CD4-positive, alpha-beta T cell treated with Interleukin-12 subunit alpha and Interleukin-12 subunit beta, for 1 hour (primary cell): ENCODE measurements at places on chromosomes 1 and 21.

DNA sequence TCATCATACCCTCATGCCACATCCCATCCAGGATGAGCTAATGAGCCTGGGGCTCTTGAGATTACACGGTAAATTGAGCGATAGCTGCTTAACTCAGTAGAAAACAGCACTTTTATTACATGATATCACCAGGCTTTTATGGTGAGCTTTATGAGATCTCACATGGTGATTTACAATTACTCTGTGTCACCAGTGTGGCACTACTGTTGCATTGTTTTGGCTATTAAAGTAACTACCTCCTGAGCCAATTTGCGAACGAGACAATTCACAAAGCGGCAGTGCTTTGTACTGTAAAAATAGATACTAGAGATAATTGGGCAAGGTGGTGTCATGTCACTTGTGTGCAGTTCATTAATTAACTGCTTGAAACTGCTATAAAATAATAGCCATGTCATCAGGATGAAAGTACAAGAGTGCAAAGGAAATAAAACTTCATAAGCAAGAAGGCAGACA, 767.7 kb upstream of the ADGRL2 start:
- DNase-seq: no peak

DNA sequence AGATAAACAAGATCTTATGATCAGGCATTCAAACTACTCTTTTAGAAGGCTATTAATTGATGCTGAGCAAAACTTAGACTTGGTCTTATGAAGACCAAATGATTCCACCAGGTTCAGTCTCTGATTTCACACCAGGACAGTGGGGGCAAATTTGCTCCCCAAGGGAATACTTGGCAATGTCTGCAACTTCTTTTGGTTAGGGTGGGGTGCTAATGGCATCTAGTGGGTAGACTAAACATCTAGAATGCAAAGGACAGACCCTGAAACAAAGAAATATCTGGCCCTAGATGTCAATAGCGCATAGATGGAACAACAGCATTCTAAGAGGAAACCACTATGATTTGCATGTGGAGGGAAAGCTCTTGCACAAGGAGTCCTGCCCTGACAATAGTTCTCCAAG, 30.6 kb downstream of the DPT start:
- no peak for DNase-seq

GRCh38 chr1:221891708-221892107, 149.8 kb upstream of the DUSP10 start:
- no peak for DNase-seq

- DNase-seq: no peak
Measured at GRCh38 chr1:241271427-241271826, 85.6 kb downstream of the RGS7 start.

GRCh38 chr1:68431076-68431475, 18.7 kb downstream of the RPE65 start:
- DNase-seq: no peak

GRCh38 chr1:160340146-160340545, 2.9 kb downstream of the COPA start:
- no peak for DNase-seq

GRCh38 chr1:34364376-34364775, 187.7 kb downstream of the C1orf94 start:
- DNase-seq: no peak

- DNase-seq: no peak
Measured at GRCh38 chr1:63924600-63924999, 150.8 kb downstream of the ROR1 start.

- DNase-seq: no peak
Measured at GRCh38 chr1:242764161-242764560, 239.7 kb upstream of the PLD5 start.

DNA sequence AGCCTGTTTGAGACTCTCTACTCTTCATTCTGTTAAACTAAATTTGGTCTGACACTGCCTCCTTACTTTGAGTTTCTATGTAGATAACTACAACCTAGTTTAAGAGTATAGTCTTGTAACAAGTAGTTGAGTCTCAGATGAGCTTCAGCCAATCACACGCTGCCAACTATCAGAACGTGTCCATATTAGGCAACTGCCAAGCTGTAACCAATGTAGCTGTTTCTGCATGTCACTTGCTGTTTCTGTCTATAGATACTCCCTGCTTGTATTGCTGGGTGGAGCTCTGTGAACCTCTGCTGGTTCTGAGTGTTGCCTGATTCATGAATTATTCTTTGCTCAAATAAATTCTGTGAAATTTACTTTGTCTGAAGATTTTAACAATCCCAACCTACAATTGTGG, 452.6 kb upstream of the NR5A2 start:
- no peak for DNase-seq

GRCh38 chr1:28530456-28530855, 22.4 kb upstream of the TRNAU1AP start:
- DNase-seq: no peak

- DNase-seq: no peak
Measured at GRCh38 chr1:26693599-26694572, 1.9 kb upstream of the ARID1A start.
